ENCODE measurements at places on chromosomes 7 and 10.

DNA sequence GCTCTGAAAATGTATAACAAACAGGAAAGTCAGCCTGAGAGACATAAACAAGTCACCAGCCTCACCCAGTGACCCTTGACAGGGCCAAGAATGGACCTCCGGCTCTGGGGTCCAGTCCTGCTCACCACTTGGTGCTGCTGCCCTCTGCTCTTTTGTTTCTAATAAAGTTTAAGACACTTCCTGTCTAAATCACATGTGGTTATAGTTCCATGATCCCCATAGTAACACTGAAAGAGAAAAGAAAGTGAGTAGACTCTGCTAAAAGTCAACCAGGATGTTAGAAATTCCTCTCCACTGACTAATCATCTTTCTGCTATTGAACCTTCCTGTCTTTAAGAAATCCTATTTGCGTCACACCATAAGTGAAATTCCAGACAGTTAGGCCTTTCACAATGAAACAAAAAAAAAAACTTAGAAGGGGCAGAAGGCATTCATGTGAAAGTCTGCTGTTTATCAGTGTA is 179.2 kb upstream of the BET1 start:
- DNase-seq = no peak

- DNase-seq = no peak
These were observed 6.6 kb downstream of the EEPD1 start for GRCh38 chr7:36159618-36160017.

DNA sequence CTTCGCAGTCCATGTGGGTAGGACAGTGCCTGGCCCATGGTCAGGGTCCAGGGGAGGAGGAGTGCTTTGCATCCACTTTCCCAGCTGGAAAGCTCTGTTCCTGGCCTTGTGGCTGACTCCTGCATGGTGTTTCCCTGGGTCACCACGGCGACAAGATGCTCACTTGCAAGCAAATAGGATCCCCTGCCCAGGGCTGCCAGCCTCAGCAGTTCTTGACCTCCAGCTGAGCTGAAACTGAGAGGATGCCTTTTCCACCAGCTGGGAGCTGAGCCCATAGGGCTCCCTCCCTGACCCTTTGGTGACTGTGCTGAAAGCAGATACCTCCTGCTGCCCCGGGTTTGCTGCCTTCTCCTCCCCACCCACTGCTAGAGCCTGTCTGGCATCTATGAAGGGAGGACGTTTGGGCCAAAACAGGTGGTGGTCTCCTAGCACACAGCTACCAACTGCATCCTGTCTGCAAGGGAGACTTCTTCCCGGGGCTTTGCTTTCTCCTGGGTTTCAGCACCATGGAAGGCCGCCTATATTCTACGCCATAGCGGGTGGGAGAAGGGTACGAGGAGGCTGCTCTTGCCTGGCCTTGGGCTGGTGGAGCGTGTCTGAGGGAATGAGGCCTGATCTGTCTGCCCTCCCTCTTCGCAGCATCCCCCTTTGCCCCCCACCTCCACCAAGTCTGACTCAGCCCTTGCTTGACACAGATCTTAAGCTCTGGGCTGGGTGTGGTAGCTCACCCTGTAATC is 34.4 kb downstream of the UBTD1 start:
- DNase-seq = peak; percentile 9

GRCh38 chr10:5906651-5907050 is 16.6 kb downstream of the FBH1 start:
- DNase-seq = no peak

Data from NCI-H82 (cell line).